ENCODE measurements at places on chromosomes 3 and 15.

GRCh38 chr15:59594493-59594942, 17.1 kb upstream of the GCNT3 start:
- DNase-seq: no peak

DNA sequence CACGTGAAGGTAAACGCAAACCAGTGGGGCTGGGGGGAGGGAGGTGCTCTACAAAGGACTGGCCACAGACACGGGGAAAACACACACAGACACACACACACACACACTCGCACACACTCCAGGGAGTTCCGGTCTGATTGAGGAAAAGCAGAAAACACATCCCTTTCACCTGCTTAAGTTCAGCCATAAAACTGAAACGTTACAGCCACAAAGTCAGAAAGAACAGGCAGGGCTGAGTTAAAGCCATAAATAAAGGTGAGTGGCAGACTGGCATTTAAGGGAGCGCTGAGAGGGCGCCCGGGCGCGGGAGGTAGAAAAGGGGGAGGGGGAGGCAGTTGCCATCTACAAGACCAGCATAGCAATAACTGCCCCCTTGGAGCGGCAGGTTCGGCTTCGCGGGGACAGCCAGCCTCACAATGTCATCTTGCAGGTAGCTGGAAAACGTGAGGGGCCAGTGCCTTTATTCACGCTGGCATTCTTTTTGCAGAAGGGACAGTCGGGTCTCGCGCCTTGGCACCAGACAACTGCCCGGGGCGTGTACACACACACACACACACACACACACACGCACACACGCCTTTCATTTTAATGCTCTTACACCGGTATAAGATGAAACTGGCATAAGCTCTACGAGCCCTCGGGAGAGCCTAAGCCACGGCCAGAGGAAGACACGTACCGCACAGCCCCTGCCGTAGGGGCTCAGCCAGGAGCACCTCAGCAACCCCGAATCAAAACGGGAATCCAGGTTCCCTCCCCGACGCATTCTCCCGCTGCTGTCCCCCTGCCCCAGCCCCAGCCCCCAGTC, 866 bp downstream of the TNIK start:
- DNase-seq: peak; percentile 46

DNA sequence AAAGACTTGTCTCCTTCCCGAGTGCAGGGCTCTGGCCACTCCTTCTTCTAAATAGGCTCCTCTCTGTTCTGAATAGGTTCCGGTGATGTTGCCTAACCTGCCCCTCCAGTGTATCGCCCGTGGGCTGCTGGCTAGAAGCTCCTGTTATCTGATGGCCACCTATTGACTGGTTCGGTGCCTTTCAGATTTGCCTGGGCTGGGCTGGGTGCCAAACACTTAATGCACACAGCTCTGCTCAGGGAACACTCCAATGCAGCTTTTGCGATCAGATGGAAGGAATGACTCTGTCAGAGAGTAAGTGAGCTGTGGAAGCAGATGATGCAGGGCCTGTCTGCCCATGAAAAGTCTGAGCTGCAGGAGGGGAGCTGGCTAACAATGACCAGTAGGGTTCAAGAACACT, 112.9 kb downstream of the CORO2B start:
- no peak for DNase-seq

DNA sequence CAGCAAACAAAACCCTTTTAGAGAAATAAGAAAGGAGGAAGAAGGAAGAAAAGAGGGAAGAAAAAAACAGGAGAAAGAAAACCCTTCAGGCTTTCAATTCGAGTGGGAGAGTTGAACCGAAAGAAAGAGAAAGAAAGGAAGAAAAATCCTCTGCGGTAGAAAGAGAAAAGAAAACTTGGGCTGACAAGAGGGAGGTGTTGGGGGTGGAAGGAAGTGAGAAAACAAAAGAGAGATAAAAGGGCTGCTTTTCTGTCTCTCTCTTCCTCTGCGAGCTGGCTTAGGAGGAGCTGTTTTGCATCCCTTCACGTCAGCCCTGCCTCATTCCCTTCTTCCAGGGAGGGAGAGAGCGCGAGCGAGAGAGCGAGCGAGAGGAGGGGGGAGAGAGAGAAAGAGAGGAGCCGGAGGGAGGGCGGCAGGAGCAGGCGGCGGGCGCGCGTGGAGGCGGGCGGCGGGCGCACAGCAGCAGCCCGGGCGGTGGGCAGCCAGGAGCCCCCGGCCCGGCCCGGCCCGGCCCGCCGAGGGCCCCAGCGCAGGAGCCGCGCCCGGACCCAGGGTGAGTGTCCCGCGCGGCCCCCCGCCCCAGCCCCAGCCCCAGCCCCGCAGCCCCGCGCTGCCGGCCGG, at the start of gene ZNF710:
Gene ZNF710, plus strand, starts transcription at position 263 of the 621 bp plus-strand sequence. CDS start 65,814 bp downstream, outside the sequence.
- peak; percentile 13 for DNase-seq

GRCh38 chr3:157123621-157124020, 36.3 kb downstream of the CCNL1 start:
- DNase-seq: no peak

- no peak for DNase-seq
These were observed 358.3 kb downstream of the SHQ1 start for GRCh38 chr3:72489901-72490300.

GRCh38 chr15:48855501-48856440, 22.2 kb upstream of the EID1 start:
- DNase-seq: no peak

Data from activated CD4-positive, alpha-beta T cell treated with anti-CD3 and anti-CD28 coated beads for 4 hours (primary cell).